ENCODE measurements at places on chromosomes 6 and 20.

GRCh38 chr6:139248911-139249310 lies 42.9 kb downstream of the TXLNB start:
- DNase-seq, result no peak

- DNase-seq, result no peak
Observed at GRCh38 chr6:109606359-109606758, 84.6 kb downstream of the AK9 start.

- no peak for DNase-seq
Observed at GRCh38 chr20:54355631-54356280, 119.6 kb upstream of the DOK5 start.

- DNase-seq, result no peak
Observed at GRCh38 chr6:11207199-11207968, 25.1 kb downstream of the NEDD9 start.

- DNase-seq, result no peak
Observed at GRCh38 chr6:8556370-8557013, 121.1 kb upstream of the SLC35B3 start.

- DNase-seq, result no peak
Observed at GRCh38 chr6:108903796-108904195, 55.6 kb downstream of the ARMC2 start.

DNA sequence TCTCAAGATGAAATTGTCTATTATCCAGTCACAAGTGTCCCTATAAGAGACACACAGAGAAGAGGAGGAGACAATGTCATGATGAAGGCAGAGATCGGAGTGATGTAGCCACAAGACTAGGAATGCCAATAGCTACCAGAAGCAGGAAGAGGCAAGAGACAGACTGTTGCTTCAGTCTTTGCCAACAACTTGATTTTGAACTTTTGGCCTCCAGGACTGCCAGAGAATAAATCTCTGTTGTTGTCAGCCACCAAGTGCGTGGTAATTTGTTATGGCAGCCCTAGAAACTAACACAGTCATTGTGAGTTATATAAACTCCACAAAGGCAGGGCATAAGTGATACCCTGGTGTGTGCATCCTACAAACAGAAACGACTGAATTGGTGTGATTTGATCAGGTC lies 517.0 kb downstream of the BTBD3 start:
- no peak for DNase-seq

GRCh38 chr20:44436393-44436792 lies 39.3 kb upstream of the TTPAL start:
- DNase-seq, result no peak

DNA sequence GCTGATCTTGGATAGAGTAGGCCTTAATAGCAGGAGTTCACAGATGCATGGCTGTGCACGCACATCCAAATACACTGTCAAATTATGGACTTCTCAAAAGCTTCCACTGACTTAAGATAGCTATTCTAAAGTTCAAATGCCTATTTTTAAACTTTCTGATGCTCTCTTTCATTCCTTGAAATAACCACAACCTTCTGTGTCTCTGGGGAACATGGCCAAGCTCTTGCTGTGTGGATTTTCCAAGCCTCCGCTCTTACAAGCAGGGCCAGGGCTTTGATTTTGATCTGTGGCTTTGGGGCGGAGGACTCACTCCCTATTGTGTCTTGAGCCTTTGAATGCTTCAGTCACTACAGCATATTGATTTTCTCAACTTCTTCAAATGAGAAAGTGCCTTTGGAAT lies 35.7 kb upstream of the SNRPB2 start:
- DNase-seq, result no peak

GRCh38 chr6:20351534-20351933 lies 50.1 kb upstream of the E2F3 start:
- no peak for DNase-seq

- DNase-seq, result no peak
Observed at GRCh38 chr20:1832634-1833033, 62.6 kb upstream of the SIRPA start.

DNA sequence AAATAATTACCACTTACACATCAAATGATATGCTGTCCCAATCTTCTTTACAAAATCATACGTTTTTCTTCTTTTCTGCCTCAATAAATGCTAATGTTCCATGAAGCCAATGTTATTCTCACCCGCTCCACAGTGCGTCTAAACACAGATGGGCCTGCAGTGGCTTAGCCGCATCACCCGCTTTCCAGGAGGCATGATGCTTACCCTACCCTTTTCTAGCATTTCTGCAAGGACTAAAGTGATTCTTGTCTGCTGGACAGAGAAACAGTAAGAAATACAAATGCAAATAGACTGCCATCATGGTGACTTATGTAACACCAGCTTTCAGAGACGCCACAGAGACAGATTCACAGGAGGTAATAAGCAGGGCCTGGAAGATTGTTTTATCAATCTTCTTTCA lies 104.4 kb downstream of the RNASET2 start:
- no peak for DNase-seq
